ENCODE measurements at places on chromosomes 2 and 18. TPM values are rescaled to one million over a fixed set of nuclear protein-coding genes. Genes with fewer than 3 reads are reported as not detected.

SPEG gene
- 55.8 TPM for total RNA-seq

COPS9 gene
- 31.0 TPM for total RNA-seq

WDPCP gene
- 14.0 TPM for total RNA-seq

SLC30A3 gene
- not detected for total RNA-seq

NT5C1B gene
- not detected for total RNA-seq

Measured in hair follicle dermal papilla cell (primary cell).